ENCODE measurements at places on chromosomes 4 and X.

GRCh38 chr4:116387937-116388474 is 697.4 kb downstream of the TRAM1L1 start:
- no peak for DNase-seq

DNA sequence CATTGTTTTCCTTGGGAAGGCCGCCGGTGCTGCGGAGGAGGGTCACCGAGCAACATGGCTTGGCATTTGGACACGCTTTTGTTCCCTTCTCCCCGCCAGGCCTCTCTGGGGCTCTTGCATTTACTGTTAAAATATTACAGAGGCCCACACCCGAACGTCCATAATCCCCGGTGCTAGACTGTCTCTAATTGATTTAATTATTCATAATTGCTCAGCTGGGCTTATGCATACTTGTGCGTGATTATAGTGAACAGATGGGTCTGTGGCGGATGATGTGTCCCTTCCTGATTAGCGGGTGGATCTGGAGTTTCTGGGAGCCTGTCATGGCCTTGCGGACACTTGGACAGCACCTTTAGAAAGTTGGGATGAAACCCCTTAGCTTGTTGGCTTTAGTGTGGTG is 100.2 kb upstream of the MSX1 start:
- DNase-seq: peak; percentile 55

- no peak for DNase-seq
These were observed 813 bp downstream of the TLR7 start for GRCh38 chrX:12867685-12868084.

DNA sequence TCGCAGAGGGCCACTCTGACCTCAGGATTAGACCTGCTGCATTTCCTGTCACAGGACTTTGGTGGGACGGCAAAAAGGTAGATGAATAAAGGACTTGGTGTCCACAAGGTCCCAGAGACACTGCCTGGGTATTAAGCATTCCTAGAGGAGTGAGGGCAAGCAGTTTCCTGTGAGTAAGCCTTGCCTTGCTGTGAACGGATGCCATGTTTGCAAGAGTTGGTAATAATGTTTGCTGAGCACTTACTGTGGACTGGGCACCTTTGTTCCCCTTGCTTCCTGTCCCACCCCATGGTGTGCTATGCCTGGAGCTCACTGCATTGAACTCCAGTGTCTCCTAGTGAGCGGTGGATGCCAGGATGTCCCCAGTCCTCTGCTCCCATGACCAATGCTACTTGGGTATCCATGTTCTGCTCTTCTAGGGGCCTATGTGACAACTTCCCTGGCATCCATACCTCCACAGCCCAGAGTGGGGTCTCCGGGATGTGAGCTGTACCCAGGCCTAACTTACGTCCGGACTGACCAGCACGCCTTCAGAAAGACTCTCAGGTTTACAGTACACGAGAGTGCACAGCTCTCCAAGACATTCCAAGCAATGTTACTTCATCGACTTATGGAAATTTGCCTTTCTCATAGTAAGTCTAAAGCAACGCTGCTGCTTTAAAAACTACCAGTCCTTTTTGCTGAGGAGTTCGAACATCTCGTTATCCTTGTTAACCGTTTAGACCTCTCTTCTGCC is 95.5 kb upstream of the MSX1 start:
- DNase-seq: no peak

DNA sequence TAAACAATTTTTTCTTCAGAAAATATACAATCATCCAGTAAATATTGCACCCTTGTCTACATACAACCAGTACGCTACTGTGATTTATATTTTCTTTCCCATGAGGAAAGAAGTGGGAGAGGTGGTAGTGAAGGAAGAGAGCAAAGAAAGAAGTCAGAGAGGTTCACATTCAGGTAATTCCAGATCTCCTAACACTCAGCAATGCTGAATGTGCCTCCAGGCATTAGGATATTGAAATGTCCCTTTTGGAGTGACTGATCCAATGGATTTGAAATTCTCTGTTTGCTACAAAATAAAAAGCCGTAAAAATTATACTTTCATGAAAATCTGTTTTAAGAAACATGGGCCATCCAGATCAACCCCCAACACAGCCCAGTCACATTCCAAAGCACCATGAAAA is 211.9 kb upstream of the NR3C2 start:
- no peak for DNase-seq

DNA sequence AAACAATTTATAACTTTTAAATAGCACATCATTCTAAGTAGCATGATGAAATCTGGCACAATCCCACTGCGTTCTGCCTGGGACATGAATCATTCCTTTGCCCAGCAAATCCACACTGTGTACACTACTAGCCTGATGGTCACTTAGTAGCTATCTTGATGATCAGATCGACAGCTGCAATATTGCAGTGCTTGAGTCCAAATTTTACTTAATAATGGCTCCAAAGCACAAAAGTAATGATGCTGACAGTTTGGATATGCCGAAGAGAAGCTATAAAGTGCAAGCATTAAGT is 86.6 kb upstream of the NPNT start:
- DNase-seq: no peak

GRCh38 chr4:7004331-7004730 is 38.8 kb upstream of the TADA2B start:
- no peak for DNase-seq

Data from D721Med (cell line).